ENCODE measurements at places on chromosomes 13 and 19. TPM values are rescaled to one million over a fixed set of nuclear protein-coding genes. Genes with fewer than 3 reads are reported as not detected.

- DNase-seq = no peak
Measured at GRCh38 chr19:34104096-34104495, 68.2 kb upstream of the LSM14A start.

DNA sequence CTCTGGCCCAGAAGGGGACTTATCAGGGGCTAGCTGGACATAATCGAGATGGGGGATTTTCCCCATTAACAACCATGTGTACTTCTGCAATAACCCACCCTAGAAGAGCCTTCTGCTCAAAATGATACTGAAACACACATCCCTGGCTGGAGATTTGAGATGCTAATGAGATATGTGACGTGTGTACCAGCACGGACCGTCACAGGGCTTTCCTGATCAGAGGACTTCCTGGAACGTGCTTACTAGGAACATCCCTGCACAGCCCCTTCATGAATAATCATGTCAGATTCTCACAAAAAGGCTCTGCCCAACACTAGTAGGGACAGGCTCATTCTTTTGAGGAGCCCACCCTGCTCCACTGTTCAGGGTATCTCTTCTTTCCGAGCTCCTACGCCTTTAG, 6.5 kb upstream of the ERVV-1 start:
- DNase-seq = no peak

ZIC2 gene
- 0.15 TPM for polyA plus RNA-seq

DNA sequence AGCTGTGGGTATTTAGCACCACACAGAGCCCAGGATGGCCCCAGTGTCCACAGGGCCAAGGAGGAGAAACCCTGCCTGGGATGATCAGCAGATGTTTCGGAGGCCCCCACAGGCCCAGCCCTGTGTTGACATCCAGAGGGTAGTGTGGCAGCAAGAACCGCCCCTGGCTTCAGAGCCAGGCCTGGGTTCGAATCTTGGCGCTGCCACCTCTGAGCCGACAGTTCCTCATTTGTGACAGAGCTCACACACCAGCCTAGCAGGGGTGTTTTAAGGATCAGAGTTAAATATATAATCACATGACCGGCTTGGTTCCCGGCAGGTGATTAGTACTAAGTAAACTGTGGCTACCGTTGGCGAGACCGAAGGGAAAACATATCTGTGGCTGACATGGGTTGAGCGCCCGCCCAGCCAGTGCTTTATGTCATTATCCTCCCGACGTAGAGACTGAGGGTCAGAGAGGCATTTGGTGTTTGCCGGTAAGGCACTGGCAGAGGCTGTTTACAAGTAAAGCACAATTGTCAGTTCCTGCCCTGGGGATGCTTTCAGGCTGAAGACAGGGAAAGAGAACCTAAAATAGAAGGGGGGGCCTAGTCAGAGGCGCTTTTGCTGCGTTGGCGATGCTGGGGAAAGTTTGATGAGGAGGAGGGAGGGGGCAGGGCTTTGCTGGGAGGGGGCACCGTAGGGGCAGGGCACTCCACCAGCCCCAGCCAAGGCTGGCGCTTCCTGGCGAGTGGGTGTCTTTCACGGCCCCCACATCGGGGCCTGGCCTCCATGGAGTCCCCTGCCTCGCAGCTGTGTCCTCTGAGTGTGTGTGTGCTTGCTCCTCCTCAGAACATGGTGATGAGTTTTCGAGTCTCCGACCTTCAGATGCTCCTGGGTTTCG, 4.8 kb downstream of the PIAS4 start:
- DNase-seq = no peak

ZNF460 gene
- polyA plus RNA-seq = 4.2 TPM

GRCh38 chr19:43464134-43464775, 1.2 kb downstream of the LYPD3 start:
- DNase-seq = no peak

GRCh38 chr19:40596608-40597328, 4.4 kb upstream of the LTBP4 start:
- peak; percentile 70 for DNase-seq

DNA sequence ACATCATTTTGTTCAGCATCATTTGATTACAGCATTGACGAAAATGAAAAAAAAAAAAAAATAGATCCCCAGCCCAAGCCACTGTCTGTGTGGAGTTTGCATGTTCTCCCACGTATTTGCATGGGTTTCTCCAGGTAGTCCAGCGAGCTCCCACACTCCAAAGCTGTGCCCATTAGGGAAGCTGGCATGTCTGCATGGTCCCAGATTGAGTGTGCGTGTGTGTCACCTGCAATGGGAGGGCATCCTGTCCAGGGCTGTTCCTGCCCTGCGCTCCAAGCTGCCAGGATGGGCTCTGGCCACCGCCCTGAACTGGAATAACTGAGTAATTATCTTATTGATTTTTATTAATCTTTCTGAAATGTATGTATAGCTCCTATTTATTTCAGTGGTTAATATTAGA, 88.6 kb downstream of the KLF12 start:
- DNase-seq = no peak

- no peak for DNase-seq
Measured at GRCh38 chr13:71115301-71115700, 751.7 kb downstream of the DACH1 start.

HSPB6 gene
- polyA plus RNA-seq = 193 TPM

FFAR1 gene
- not detected for polyA plus RNA-seq

AMH gene
- 2.0 TPM for polyA plus RNA-seq
